ENCODE measurements at places on chromosomes 12 and 14. TPM values are rescaled to one million over a fixed set of nuclear protein-coding genes. Genes with fewer than 3 reads are reported as not detected.
A peak's percentile ranks its signal among the peaks of the same experiment; 100 is the strongest.

The DIABLO gene
- 71.7 TPM for total RNA-seq

GRCh38 chr12:16112612-16113560, 164.6 kb downstream of the SLC15A5 start:
- peak; percentile 74 for DNase-seq

DNA sequence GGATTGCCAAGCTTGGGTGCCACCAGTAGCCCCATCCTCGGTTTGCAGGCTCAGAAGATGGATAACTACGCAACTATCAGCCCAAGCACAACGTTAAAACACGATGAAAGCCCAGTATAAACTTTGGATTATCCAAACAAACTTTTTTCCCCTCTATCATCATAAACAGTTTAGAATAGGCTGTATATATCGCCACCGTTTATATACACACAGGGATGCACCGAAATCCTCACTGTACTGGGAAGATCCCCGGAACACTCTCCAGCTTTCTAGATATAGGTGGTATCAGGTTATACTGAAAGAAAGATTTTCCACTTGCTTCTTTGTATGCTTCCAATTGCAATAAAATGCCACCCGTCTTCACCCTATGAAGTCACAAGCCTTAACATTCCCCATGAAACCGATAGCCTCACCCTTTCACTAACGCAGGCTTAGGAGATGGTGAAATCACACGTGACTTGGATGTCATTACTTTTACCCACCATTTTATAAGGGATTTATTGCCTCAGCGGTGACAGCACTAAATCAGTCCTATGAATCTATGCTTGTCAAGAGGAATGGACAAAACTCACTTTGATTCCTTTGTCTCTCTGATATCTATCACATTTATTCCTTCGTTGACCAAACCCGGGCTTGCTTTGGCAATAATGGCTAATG, 207.6 kb upstream of the FOXN3 start:
- no peak for DNase-seq

DNA sequence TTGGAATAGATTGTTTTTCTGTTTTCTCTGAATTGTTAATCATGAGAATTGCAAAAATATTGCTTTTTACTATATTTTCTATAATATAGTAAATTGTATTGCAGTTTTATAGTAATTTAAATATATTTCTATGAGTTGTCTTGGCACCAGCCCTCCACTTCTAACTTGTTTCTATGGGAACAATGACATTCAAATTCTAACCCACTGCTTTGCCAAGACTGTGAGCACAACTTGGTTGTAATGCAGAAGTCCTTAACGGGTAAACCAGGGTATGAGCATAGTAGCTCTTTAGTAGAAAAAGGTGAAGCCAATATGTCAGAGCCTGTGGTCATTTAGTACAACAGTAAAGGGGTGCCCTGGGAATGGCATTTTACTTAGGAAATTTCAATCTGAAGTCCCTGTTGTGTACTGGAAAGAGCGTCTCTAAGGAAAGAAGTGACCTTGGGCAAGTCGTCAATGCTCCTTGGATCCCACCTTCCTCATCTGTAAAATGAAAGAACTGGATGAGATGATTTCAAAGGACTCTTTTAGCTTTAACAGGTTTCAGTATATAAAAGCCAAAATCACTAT, 283.3 kb downstream of the ATP23 start:
- DNase-seq: no peak

DNA sequence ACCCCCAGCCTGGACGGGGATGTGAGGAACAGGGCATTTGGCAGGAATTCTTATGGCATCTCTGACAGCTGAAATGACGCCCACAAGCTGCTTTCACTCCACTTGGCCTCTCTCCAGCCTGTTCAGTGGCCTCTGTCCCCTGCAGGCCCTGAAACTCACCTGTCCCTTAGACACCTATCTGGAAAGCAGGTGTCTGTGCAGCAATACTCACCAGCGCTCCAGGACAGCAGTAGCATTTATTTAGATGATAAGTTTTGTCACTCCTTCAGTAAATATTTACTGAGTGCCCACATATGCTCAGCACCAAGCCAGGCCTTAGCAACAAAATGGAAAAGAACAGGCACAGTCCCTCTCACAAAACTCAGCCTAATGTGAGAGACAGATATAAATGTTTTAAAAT, 311.1 kb upstream of the FKBP4 start:
- DNase-seq: no peak

The TMEM253 gene
- not detected for total RNA-seq

The TAS2R8 gene
- total RNA-seq: not detected

- no peak for DNase-seq
These were observed 3.3 kb downstream of the PXN start for GRCh38 chr12:120261951-120262851.

The COX8C gene
- total RNA-seq: not detected

DNA sequence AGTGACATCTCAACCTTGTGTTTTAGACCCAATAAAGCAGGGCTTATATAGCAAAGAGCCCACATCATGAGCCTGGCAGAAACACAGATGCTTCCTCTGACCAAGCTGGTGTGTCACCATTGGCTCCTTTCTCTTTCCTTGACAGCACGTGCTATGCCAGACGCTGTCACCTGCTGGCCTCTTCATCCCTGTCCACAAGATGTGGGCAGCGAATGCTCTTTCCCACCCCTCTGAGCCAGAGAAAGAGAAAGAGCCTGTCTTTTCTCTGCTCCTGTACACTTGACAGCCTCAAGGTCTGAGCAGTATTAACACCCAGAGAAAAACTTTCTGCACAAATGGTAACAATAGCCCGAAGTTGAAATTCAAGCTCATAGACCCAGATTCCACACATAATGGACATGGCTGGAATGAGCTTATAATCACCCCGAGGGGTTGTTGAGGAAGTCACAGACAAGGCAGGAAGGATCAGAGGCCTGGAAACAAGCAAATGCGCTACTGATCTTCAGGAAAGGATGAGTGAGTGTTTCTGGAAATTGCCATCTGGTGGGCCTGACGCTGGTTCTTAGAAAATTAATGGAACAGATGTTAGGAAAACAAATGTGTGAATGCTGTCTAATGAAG, 8.9 kb downstream of the TGFB3 start:
- DNase-seq: peak; percentile 24

Measured in GM23338 (cell line).